CD4-positive, alpha-beta T cell treated with Interleukin-10 for 1 hour (primary cell): ENCODE measurements at places on chromosomes 5 and 9.

GRCh38 chr5:32628049-32628844 lies 42.9 kb downstream of the SUB1 start:
- no peak for DNase-seq

GRCh38 chr5:41842777-41843176 lies 27.4 kb downstream of the OXCT1 start:
- no peak for DNase-seq

DNA sequence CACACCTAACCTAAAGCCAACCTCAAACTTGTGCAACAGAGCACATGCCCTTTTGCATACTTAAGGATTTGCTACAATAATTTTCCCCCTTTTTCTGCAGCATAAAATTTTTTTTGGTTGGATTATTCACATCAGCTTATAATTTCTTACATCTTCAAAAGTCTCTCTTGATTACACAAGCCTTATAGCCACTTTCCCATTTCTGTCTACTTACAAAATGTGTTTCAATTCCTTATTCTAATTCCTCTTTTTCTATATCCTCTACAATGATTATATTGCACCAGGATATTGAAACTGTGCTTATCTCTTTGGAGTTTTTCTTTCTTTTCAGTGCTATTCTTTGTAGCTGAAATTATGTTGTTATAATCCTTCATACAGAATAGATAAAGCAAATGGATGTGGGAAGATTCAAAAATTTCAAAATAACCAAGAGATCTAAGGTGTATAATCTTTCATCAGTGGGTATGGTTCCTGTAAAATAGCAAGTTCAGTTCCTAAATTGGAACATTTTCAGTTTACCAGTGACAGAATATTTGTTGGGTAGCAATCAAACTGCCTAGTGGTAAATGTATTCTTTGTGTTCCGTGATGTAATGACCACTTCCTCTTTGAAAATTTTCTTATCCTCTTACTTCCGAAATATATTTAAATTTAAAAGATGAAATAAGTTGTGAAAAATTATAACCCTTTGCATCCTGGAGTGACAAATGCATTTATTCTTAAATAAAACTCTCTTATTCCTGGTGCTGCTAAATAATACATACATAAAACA lies 386.8 kb upstream of the CHD1 start:
- no peak for DNase-seq

- DNase-seq = no peak
These were observed 17.9 kb upstream of the GFPT2 start for GRCh38 chr5:180370861-180371641.

DNA sequence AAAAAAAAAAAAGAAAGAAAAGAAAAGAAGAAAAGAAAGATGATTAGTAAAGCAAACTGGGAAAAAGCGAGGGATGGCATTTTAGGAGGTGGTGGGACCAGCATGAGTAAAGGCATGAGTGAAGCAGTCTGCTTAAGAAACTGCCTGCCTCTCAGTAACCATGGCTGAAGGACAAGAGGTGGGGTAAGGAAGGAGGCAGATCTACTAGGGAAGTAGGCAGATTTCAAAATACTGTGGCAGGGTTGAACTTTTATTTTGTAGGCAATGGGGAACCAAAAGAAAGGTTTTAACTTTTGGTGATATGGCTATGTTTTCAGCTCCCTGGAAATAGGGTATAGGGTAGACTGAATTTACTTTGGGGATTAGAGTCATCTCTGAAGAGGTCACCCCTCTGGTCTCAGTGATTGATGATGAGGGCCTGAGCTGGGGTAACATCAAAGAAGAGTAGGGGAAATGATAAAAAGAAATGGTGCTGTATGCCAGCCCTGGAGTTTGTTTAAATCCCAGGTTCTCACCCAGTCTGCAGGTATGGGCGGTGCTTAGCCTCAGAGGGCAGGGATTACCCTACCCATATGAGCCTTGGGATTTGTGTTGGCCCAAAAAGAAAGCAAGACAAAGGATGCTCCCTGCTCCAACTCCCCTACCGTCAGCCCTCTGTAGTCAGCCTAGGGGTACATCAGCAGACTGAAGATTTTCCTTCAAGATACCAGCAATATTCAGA lies 316.2 kb downstream of the CWC27 start:
- DNase-seq = no peak

- DNase-seq = no peak
These were observed 142.5 kb downstream of the DENND1A start for GRCh38 chr9:123787416-123787815.
